Activated CD8-positive, alpha-beta memory T cell treated with anti-CD3 and anti-CD28 coated beads, Interleukin-2, amount 10 ng/mL, durations not matched to agents 7 days and 5 days (primary cell): ENCODE measurements at places on chromosomes 11 and 22. TPM values are rescaled to one million over a fixed set of nuclear protein-coding genes. Genes with fewer than 3 reads are reported as not detected.
A peak's percentile ranks its signal among the peaks of the same experiment; 100 is the strongest.

ADM gene
- total RNA-seq: 0.54 TPM

DNA sequence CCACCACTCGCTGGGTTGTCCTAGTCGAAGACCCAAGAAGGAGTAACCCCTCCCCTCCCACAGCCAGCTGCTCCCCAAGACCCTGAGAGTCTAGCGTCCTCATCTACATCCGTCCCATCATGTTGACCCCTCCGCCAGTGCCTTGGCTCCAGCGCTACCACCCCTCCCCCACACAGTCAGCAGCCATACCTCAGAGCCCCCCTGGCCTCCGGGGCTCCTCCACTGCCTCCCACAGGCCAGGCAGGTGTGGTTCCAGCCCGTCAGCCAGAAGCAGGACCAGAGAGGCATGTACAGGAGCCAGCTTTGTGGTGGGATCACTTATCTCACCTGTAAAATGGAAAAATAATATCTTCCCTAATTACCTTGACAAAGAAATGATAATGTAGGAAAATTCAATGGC is 51.5 kb upstream of the PHF21B start:
- H3K36me3 ChIP-seq: no peaks in the 10 kb centered on the region
- no peak for DNase-seq
- H3K4me3 ChIP-seq: no peak overlapping the region

KIAA1671 gene
- 11.4 TPM for total RNA-seq

CELSR1 gene
- total RNA-seq: 0.06 TPM

DNA sequence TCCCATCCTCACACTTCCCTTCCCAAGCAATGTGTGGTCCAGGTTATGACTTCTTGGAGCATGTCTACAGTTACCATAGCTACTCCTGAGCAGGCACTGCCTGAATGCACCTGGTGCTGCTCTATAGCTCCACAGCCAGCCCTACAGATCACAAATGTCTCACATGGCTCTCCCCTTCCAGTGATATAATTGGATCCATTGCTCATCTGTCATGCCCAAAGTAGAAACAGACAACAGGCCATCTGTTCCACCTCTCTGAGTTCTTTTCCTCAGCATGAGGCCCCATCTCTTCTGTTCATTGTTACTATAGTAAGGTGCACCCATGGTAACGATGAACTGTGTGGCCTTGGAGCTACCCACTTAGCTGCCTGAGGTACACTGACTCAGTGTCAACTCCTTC is 320.3 kb upstream of the ZC3H12C start:
- H3K27me3 ChIP-seq: no peaks in the 10 kb centered on the region
- no peaks in the 10 kb centered on the region for H3K36me3 ChIP-seq
- no peaks in the 10 kb centered on the region for H3K4me1 ChIP-seq
- no peak for DNase-seq
- no peak overlapping the region for H3K4me3 ChIP-seq
- H3K27ac ChIP-seq: no peak overlapping the region

DNA sequence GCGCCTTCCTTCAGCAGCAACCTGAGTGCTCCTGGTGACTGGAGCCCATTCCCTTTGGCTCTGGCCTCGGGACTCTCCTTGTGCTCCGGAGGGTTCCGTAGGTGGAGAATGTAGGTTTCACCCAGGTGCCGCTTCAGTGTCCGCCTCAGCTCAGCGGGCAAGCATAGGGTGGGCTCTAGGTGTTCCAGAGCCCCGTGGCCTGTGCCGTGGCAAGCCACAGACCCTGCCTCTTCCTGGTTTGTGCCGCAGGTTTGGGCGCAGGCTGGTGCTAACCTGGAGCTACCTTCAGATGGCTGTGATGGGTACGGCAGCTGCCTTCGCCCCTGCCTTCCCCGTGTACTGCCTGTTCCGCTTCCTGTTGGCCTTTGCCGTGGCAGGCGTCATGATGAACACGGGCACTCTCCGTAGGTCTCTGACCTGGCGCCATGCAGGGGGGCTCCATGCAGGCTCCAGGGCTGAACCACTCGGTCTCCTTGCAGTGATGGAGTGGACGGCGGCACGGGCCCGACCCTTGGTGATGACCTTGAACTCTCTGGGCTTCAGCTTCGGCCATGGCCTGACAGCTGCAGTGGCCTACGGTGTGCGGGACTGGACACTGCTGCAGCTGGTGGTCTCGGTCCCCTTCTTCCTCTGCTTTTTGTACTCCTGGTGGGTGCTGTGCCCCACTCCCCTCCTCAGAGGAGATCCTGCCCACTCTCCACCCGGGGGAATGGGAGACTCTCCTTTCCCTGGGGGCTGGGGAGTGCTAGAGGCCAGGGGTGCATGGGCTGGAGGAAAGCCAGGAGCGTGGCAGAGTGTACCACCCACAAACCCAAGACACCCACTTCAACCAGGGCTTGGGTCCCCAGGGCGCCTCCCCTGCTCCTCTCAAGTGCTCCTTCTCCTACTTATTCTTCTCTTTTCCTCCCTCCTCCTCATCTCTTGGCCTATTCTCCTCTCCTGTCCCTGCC is 2.4 kb downstream of the SLC22A12 start:
- H3K4me3 ChIP-seq: no peak overlapping the region
- H3K27me3 ChIP-seq: peaks cover 6% of the 10 kb centered on the region
- DNase-seq: no peak

DNA sequence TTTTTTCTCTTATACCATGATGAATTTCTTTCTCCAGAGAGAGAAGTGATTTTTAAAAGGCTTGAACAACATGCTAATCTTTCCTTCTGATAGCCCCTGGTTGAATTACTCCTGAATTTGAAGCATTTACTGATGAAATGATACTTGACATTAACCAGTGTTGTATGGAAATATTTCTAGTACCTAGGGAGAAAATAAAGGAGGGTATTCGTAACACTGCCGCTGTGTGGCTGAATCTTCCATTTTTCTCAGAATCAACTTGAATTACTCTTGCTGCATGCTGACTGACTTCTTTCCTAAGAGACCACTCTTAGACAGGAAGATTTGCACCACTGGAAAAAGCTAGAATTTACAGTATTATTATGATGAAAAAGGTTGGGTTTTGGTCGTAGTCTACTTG is 118.3 kb downstream of the FAT3 start:
- H3K27me3 ChIP-seq: no peaks in the 10 kb centered on the region
- H3K27ac ChIP-seq: no peak overlapping the region
- no peak overlapping the region for H3K4me3 ChIP-seq
- no peaks in the 10 kb centered on the region for H3K36me3 ChIP-seq
- no peak for DNase-seq

- peaks cover 7% of the 10 kb centered on the region for H3K27me3 ChIP-seq
- H3K4me1 ChIP-seq: peaks cover 7% of the 10 kb centered on the region
- no peak for DNase-seq
- H3K27ac ChIP-seq: no peak overlapping the region
- H3K4me3 ChIP-seq: no peak overlapping the region
These were observed 1.6 kb downstream of the MMP27 start for GRCh38 chr11:102703826-102704493.

GRCh38 chr11:36532941-36533601 is 23.0 kb upstream of the TRAF6 start:
- H3K36me3 ChIP-seq: no peaks in the 10 kb centered on the region
- H3K27ac ChIP-seq: no peak overlapping the region
- H3K27me3 ChIP-seq: peaks cover 15% of the 10 kb centered on the region
- H3K4me3 ChIP-seq: no peak overlapping the region

PARVA gene
- not detected for total RNA-seq

DNA sequence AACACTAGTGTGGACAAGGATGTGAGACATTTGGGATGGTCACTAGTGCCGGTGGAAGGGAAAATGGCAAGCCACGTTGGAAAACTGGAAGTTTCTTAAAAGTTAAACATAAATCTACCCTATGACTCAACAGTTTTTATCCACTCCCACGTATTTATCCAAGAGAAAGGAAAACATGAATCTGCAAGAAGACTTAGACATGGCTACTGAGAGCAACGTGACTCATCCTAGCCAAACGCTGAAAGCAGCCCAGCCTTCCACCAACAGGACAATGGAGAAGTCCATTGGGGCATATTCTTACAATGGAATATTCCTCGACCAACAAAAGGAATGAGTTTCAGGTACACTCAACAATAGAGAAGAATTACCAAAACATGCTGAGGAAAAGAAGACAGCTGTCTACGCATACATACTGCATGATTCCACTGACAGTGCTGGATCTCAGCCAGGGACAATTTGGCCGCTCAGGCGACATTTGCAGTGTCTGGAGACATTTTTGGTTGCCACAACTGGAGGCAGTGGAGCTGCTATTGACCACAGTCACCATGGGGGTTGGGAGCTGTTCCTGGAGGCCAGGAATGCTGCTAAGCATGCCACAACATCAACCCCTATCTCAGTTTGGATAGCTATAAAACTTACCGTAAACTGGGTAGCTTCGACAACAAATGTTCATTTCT is 21.2 kb downstream of the SYT13 start:
- no peak overlapping the region for H3K4me3 ChIP-seq
- no peaks in the 10 kb centered on the region for H3K4me1 ChIP-seq
- peaks cover 32% of the 10 kb centered on the region for H3K27me3 ChIP-seq
- DNase-seq: no peak
- H3K27ac ChIP-seq: no peak overlapping the region

- DNase-seq: peak; percentile 73
- H3K4me1 ChIP-seq: peaks cover 65% of the 10 kb centered on the region
- no peaks in the 10 kb centered on the region for H3K27me3 ChIP-seq
- peaks cover 10% of the 10 kb centered on the region for H3K36me3 ChIP-seq
These were observed at the start of gene APOL4 for GRCh38 chr22:36201630-36202319. Gene APOL4, minus strand, starts transcription at chr22:36201809. Its CDS starts 75 bp downstream, at chr22:36201734.

DNA sequence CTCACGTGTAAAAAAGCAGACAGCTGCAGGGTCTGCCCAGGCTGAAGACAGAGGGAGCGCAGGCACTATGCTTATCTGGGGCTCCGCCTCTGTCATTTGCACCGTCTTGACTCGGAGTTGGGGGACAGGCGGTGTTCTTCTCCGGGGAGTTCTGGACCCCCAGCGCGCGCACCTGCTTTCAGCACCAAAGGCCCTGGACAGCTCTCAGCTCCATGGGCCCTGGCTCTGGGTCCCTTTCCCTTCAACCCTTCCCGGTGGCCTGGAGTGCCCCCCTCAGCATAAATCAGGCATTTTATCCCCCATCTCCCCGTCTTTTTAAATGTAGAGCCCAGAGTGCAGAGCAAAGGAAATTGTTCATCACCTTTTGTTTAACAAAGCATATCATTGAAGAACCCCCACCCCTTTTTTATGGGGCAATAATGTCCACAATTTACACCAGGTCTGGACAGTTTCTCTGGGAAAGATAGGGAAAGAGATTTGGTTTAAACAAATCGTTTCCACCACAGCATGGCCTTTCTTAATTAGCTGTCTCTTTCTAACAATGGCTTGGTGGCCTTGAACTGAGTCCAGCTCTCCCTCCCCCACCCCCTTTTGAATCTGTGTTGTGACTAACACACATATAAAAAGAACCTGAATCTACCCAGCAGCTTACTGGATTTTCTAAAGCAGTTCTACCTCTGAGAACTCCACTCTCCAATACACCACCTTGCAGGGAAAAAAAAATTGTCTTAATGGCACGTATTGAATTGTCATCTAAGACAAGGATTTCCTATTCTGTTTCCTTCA is 1.7 kb downstream of the SEZ6L start:
- no peaks in the 10 kb centered on the region for H3K4me1 ChIP-seq
- H3K27ac ChIP-seq: no peak overlapping the region
- no peak overlapping the region for H3K4me3 ChIP-seq
- DNase-seq: no peak
- H3K27me3 ChIP-seq: peaks cover 61% of the 10 kb centered on the region
- no peaks in the 10 kb centered on the region for H3K36me3 ChIP-seq

GRCh38 chr11:47869544-47870393 is 21.6 kb upstream of the NUP160 start:
- H3K27ac ChIP-seq: no peak overlapping the region
- peaks cover 3% of the 10 kb centered on the region for H3K36me3 ChIP-seq
- H3K4me3 ChIP-seq: no peak overlapping the region
- H3K27me3 ChIP-seq: no peaks in the 10 kb centered on the region
- no peak for DNase-seq

DNA sequence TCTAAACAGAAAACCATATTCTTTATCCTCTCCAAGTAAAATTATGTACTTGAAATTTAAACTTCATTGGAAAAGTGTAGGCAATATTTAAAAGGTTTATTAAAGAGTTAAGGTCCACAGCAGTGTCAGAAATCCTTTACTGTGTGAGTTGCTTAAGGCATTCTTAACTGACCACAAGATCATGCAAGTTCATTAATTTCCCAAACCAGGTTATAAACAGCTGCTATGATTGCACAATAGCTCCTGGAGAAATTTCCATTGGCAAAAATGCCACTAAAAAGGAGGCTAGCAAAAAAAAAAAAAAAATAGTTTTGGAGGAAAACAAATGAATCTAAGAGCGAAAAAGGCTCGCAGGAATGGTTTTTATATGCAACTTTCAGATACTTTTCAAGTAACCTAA is 106.2 kb downstream of the ETS1 start:
- H3K27me3 ChIP-seq: no peaks in the 10 kb centered on the region
- H3K36me3 ChIP-seq: peaks cover 91% of the 10 kb centered on the region
- no peak for DNase-seq
- peak overlapping the region; percentile 95 for H3K27ac ChIP-seq
- H3K4me3 ChIP-seq: no peak overlapping the region

DNA sequence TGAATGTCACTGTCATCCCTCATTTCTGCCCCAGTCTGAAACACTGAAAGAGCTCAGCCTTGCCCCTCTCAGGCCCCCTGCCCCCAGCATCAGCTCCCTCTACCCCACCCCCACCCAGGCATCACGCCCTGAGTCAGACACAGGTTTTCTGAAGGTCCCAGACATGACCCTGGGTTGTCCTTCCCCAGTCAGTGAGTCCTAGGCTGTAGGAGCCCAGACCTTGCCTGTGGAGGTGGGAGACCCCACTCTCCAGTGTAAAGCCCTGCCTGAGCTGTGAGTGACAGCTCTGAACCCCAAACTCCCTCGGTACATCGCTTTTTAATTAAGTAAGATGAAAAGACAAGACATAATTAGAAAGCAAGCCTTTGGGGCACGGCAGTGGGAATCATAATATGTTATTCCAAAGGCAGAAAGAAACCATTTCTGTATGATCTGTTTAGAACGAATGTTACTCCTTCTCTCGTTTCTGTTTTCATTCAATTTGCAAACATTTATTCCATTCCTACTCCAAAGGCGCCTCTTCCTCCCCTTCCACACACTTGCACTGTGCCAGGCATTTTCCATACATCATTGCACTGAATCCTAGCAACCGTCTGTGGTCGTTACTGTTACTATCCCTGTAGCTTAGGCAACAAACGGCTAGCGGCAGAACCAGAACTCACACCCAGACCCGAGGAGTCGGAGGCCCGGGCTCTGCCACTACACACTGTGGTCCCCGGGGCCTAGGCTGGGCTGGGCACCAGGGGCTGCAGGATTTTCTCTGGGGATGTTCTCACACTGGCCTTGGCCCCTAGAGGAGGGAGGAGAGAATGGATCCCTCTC is 63.4 kb downstream of the CD6 start:
- no peak overlapping the region for H3K27ac ChIP-seq
- H3K36me3 ChIP-seq: peaks cover 1% of the 10 kb centered on the region

GRCh38 chr11:117439256-117439655 is 111.6 kb downstream of the CEP164 start:
- H3K4me3 ChIP-seq: no peak overlapping the region
- no peaks in the 10 kb centered on the region for H3K36me3 ChIP-seq
- no peak overlapping the region for H3K27ac ChIP-seq
- peaks cover 9% of the 10 kb centered on the region for H3K4me1 ChIP-seq
- H3K27me3 ChIP-seq: peaks cover 17% of the 10 kb centered on the region

DNA sequence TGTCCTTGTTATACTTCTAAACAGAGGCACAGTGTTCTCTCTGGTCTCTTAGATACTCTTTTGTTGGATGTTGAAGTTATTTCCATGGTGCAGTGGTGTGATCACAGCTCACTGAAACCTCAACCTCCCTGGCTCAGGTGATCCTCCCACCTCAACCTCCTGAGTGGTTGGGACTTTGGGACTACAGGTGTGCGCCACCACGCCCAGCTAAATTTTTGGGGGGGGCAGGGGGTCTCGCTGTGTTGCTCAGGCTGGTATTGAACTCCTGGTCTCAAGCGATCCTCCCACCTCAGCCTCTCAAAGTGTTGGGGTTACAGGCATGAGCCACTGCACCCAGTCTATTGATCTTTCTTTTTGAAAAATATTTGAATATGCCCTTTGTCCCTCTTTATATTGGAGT is 14.9 kb downstream of the ZNF74 start:
- no peak overlapping the region for H3K27ac ChIP-seq
- no peak overlapping the region for H3K4me3 ChIP-seq
- no peaks in the 10 kb centered on the region for H3K36me3 ChIP-seq
